ENCODE measurements at places on chromosomes 16 and 17.

DNA sequence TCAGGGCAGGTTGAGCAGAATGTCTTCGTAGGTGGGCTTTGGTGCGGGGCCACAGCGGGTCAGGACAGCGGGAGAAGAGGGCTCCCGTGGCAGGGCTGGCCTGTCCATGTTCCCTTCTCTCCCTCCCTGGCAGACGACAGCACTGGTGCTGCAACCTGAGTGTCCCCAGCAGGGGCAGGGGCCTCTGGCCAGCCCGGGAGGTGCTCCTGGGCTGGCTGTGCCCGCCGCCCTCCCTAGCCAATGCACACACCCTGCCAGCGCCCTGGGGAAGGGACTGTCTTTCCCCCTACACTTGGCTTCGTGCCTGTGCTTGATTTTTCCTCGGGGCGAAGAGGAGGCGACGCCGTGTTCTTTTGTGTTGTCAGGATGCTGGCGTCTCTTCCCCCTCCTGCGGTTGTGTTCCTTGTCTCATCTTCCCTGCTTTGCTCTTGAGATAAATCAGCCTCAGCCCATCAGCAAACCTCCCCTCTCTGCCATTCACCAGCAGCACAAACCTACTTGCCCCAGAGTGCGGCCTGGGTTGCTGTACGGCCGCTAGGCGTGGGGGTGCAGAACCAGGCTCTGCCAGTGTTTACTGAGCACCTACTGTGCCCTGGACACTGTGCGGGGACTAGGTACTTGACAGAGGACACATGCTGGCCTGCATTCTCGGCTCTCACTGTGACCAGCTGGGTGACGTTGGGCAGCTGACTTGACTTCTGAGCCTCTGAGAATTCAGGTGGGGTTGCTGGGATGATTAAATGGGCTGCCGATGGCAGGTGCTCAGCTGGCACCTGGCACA, 237.3 kb upstream of the CIBAR2 start:
- DNase-seq, result no peak

DNA sequence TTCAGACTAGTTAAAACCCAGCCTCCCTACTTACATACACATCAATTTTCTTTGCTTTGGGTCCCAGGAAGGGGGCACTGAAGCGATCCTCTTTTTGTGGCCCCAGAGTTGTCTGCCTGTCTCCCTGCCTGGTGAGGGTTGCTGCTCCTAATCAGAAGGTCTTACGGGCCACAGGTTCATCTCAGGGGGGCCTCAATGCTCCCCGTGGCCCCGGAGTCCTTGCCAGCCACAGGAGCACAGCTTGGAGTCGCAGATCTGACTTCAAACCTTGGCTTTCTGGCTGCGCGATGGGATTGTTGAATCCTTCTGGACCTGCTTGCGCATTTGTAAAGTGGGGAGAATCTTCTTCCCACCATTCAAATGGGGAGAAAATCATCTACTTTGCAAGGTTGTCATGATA, 44.8 kb upstream of the MYH10 start:
- no peak for DNase-seq

DNA sequence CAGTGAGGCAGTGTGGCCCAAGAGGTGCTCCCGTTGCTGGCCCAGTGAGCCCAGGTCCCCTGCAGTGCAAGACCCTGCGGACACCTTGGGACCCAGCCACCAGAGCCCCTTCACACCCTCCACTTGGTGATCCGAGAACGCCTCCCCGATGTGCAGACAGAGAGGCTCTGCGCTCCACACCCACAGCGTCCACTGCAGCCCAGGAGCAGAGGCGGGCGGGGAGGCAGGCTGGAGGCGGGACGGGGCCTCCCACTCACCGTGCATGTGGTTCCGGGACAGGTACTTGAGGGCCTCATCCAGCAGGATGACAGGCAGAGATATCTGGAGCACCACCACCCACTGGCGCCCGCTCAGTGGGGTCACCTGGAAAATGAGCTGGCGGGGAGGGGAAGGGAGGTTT, 12.1 kb upstream of the P2RX1 start:
- no peak for DNase-seq

DNA sequence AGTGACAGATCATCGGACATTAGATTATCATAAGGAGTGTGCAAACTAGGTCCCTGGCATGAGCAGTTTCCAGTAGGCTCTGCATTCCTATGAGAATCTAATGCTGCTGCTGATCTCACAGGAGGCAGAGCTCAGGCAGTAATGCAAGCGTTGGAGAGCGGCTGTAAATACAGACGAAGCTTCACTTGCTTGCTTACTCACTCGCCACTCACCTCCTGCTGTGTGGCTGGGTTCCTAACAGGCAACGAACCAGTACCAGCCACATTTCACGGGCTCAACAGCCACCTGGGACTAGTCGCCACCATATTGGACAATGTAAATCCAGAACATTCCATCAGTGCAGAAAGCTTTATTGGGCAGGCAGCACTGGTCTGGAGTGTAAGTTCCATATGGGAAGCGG, 7.7 kb downstream of the JPH3 start:
- DNase-seq, result no peak

- DNase-seq, result no peak
Measured at GRCh38 chr16:84103678-84104077, 13.1 kb downstream of the MBTPS1 start.

GRCh38 chr16:74305978-74306784, 9.6 kb downstream of the PSMD7 start:
- DNase-seq, result no peak

- DNase-seq, result no peak
Measured at GRCh38 chr17:27109346-27109745, 184.6 kb upstream of the WSB1 start.

GRCh38 chr16:85570213-85570734, 42.8 kb upstream of the GSE1 start:
- DNase-seq, result peak; percentile 89

GRCh38 chr16:84314373-84314772, 19.7 kb downstream of the WFDC1 start:
- DNase-seq, result no peak

DNA sequence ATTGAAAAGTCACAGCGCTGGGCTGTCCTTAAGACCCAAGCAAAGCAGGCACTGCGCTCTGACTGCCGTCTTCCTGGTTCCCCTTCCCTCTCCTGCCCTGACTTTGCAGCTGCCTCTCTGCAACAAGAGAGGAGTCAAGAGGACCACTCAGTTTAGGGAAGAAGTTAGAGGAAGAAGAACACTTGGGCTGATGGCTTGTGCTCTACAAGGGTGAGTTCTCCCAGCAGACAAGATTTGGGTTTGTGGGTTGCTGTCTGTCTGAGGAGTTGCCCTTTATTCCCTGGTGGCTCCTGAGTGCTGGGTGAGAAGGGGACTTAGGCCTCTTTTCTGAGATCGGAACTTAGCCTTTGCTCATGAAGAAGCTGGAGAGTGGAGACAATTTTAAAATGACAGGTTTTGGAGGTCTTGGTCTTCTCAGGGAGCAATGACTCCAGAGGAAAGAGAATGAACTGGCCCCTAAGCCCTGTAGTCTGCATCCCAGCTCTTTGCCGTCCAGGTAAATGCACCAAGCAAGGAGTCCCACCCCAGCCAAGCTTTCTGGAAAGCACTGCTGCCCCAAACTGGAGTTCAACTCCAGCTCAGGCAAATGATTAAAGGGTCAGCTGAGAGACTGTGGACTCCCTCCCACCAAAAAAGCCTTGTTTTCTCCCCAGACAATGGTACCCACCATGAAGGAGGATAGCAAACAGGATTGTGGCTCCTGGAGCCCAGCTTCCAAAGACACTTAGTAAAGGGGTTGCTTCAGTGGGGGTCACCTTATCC, 2.7 kb upstream of the HOXB9 start:
- DNase-seq, result no peak

- DNase-seq, result no peak
Measured at GRCh38 chr16:78563905-78564304, 464.5 kb downstream of the WWOX start.

- no peak for DNase-seq
Measured at GRCh38 chr16:50901062-50901461, 159.2 kb downstream of the CYLD start.

- DNase-seq, result no peak
Measured at GRCh38 chr17:59856859-59857794, 35.6 kb downstream of the TUBD1 start.

DNA sequence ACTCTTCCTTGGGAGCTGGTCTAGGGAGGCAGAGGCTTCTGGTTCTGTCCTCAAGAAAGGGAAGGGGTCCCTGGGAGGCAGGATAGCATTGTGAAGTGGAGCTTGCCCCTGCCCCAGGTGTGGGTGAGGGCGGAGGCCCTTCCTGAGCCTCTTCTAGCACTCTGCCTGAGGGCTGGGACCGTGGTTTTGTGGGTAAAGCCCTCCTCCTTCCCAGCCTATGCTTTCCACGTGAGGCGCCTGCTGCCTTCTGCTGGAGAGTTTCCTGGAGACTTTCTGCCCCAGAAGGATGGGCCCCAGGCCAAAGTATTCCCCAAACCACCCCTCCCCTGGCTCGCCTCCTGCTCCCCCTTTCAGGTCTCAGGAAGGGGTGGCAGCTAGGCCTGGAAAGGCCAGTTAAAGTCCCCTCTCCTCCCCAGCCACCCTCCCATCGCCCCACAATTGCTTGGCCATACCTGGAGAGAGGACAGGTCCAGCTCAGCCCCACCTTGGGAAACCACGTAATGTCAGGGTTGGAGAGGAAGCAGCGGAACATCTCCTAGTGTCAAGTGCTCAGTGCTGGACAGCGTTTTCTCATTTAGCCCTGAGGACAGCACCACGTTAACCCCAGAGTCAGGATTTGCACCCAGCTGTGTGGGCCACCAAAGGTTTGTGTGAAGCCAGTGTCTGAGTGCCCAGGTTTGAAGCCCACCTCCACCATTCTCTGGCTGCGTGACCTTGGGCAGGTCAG, 5.6 kb downstream of the SBK1 start:
- no peak for DNase-seq

DNA sequence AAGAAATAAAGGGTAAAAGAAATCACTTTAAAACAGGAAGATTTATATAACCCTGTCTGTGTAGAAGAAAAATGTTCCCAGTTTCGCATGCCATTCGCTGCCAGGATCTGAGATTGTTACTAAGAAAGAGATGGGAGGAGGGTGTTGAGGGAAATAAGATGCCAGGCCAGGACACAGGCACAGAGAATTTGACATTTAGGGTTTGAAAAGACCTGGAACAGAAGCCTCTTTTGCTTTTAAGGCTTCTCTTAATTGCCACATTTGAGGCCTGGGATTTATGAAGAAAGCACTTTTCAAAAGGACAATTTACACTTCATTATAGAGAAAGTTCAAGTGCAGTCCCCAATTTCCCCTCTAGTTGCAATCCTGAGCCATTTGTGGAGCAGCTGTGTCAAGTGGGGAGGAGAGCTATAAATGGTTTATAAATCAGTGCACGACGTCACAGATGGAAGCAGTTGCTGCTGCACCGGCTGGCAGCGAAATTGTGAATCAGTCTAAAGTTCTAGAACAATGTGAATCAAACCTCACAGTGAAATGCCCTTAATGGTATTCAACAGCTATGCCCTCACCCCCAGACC, 26.5 kb upstream of the C16orf87 start:
- DNase-seq, result peak; percentile 39

- no peak for DNase-seq
Measured at GRCh38 chr16:55411231-55411630, 67.8 kb upstream of the MMP2 start.
